ENCODE measurements at places on chromosomes 5 and 9. TPM values are rescaled to one million over a fixed set of nuclear protein-coding genes. Genes with fewer than 3 reads are reported as not detected.

DNA sequence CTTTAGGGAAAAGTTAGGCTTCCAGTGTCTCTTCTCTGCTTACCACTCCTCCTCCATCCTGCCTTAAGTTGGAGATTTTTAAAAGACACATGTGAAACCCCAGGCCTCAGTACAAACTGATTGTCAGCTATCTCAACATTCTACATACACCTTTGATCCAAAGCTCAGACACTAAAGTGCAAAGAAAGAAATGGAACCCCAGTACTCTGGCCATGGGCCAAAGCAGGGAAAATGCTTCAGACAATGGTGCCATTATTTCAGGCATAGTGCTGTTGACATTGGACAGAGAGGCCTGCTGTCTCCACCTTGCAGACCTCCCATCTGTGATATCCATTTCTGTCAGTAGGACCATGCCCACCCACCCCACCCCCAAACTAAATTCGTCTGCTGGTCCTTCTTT, 49.1 kb downstream of the G3BP1 start:
- no peak for DNase-seq

DNA sequence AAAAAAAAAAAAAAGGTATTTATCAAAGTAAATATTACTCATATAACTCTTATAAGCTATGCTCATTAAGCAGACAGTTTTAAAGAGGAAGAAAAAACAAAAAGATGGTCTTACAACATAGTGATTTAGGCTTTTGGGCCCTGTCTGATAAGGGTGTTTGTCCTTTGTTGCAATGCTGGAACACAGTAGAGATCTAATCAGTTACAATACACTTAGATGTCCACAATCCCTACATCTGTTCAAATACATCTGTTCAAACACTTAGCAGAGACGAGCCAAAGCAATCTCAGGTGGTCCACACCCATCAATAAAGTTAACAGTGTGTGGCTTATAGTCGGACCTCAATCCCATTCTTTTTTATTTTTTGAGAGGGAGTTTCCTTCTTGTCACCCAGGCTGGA, 11.0 kb downstream of the PRXL2C start:
- no peak for DNase-seq

DNA sequence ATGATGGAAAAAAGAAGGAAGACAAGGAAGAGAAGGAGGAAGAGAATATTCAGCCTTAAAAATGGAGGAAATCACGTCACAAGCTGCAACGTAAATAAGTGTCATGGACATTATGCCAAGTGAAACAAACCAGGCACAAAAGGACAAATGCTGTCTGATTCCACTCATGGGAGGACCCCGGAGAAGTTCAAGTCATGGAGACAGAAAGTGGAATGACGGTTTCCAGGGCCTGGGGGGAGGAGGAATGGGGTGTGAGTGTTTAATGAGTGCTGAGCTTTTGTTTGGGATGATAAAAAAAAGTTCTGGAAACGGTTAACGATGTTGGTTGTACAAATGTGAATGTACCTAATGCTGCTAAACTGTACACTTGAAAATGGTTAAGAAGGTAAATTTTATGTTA, 439.5 kb downstream of the GADD45G start:
- no peak for DNase-seq

GRCh38 chr5:138568061-138568824, 7.0 kb downstream of the HSPA9 start:
- no peak for DNase-seq

The PCDHGA11 gene
- total RNA-seq: 5.1 TPM

DNA sequence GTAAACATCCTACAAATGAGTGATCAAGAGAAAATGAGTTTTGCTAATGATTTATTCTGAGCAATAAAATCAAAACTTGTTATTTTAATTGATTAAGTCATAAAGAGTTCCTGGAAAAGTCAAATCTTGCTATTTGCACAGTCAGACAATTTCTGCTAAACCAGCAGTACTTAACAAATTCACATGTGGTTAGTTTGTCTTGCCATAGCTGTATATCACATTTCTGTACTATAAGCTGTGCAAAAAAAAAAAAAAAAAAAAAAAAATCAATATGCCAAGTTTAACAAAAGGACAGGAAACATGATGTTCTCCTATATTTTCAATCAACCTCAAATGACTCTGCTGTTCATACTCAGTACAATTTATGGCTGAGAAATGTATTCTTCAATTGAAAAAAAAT, 24.9 kb downstream of the POU5F2 start:
- DNase-seq: no peak

The TBCA gene
- total RNA-seq: 133 TPM

DNA sequence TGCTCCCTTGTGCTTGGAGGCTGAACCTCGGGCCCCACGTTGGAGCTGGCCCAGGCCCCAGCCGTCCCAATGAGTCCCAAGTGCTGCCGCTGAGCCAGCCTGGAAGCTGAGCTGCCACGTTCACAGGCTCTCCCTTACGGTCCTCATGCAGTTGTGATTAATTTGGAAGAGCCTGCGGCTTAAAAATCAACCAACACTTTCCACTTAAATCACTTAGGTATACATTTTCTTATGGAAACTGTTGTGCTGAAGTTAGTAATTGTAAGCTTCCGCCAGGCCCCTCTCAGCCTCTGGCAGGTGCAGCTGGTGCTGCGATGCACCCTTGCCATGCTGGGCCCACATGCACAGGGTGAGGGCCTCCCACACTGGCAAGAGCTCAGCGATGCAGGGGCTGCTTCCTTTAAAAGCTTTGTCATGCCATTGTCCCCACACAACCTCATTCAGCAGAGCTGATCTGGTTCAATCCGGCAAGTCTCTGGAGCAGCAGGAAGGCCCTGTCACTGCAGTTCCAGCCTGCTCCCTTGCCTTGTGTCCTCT, 61.0 kb downstream of the IPPK start:
- no peak for DNase-seq

DNA sequence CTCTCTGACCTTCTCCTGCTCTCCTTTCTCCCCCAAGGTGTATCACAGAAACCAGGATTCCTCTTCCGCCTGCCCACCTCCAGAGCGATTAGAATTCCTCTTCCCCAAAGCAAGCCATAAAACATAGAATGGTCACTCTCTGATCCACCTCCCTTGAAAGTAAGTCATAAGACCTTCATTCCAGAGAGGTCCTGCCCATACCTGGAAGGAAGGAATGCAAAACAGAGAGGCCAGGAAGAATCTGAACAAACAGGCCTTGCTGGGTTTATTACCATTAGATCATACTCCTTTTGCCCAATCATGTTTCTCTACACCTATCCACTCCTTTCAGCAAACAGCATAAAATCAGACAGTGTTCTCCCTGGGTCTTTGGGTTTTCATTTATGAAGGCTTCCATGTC, 21.0 kb downstream of the CDKL3 start:
- DNase-seq: no peak

The IGIP gene
- 15.9 TPM for total RNA-seq
